ENCODE measurements at places on chromosomes 12 and 14.

DNA sequence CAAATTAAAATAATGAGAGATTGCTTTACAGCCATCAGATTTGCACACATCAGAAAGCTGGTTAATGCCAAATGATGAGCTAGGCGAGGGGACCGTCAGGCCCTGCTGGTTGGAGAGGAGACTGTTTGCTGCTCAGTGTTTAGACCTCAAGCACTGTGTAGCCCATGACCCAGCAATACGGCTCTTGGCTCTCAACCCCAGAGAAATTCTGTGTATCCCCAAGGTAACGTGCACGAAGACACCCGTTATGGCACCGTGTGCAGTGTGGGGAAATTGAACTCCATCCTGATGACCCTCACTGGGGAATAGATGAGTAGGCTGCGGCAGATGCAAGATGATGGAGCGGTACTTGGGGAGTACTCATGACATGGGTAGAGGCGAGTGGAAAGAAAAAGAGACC is 55.7 kb downstream of the EID3 start:
- no peak for DNase-seq

DNA sequence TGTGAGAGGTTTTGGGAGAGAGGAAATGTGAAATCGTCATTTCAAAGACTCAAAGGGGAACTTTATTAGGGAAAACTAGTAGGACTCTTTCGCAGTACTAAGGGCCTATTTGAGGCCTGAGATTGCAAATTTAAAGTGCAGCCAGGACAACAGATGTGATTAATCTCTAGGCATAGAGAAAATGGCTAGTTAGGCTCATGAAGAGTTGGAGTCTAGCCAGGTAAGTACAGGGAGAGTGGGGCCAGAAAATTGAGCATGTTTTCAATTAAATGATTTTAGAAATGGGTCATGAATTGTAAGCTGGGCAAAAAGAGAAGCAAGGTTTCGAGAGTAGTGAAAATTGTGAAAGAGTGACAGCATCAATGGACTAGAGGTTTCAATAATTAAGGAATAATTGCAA is 91.9 kb upstream of the LMNTD1 start:
- DNase-seq: no peak

DNA sequence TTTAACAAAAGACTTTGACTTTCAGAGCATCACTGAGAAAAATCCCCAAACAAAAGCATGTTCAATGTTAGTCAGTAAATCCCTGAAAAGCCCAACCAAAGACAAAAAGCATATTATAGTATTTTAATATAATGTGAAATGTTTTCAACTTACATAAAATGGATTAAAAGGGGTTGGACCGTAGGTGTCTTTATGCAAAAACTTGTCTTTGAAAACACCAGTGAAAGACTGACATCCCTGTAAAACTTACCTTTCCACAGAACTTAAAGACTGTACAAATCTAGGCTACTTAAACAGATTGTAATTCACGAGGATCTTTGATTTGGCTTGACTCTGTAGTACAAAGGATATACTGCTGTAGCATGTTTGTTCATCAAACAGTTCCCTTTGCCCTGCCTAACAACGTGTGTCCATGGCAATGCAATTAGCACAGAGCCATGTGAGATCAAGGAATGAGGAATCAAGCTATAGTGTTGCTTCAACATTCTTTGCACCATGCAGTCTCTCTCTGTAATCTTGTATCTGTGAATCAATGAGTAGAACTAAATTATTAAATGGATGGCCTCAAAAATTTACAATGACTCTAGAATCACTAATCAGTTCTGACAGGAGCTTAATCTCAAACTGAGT is 138.5 kb upstream of the SYT1 start:
- no peak for DNase-seq

DNA sequence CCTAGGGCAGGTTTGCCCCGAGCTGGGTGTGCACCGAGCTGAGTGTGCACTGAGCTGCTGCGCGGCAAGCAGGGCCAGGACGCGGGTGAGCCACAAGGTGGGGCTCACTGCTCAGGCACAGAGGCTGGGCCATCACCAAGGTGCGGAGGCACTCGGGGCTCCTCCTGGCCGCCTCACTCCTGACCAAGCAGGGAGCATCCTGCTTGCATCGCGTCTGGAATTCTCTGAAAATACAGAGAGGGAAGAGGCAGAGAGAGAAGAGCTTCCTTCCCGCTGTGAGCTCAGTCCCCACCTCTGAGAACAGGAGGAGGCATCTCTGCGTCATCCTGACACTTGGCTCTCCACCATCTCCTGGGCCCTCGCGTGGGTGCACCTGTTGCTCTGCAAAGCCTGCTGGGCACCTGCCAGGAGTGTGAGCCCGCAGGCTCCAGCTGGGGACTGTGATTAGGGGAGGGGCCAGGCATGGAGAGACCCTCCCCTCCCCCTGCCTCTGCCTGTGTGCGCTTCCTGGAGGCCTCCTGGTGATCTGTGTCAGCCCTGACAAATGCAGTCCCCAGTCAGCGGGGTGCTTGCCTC is 116.3 kb downstream of the GLT1D1 start:
- DNase-seq: no peak

- no peak for DNase-seq
Observed at GRCh38 chr12:94660436-94660835, 10.1 kb upstream of the TMCC3 start.

DNA sequence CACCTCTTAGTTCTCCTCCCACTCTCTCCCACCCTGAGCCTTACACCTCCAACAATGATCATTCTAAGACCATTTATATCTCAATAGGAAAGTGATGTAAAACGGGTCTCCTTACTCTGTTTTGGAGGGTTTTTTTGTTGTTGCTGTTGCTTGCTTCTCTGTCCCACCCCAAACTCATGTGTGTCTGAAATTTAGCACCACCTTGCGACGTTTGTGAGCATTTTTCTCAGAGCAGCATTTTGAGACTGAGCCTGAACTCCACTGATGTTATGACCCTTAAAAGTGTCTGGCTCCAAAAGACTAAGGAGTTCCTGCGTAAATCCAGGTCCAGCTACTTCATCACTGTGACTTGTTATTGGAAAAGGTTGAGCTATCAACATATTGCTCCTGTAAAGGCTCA is 155.0 kb downstream of the DAD1 start:
- no peak for DNase-seq

- no peak for DNase-seq
Observed at GRCh38 chr14:79567306-79567705, 644.0 kb downstream of the DIO2 start.

DNA sequence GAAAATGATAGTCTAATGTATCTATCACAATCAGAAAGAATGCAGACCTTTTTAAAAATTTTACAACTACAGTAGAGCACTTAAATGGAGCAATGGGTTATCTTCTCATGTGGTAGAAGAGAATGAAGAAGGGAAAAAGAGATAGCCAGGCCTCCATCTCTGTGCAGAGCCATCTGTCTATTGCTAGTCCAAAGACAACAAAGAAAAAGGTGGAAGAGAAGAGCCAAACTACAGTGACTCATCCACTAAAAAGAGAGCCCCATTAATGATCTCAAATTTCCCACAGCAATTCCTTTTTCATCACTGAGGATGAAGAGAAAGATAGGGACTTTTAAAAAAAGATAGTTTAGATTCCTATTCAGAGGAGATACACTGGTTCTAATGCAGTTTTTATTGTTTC is 232.9 kb downstream of the ATXN7L3B start:
- no peak for DNase-seq

- no peak for DNase-seq
Observed at GRCh38 chr12:103043531-103044486, 86.3 kb downstream of the ASCL1 start.

DNA sequence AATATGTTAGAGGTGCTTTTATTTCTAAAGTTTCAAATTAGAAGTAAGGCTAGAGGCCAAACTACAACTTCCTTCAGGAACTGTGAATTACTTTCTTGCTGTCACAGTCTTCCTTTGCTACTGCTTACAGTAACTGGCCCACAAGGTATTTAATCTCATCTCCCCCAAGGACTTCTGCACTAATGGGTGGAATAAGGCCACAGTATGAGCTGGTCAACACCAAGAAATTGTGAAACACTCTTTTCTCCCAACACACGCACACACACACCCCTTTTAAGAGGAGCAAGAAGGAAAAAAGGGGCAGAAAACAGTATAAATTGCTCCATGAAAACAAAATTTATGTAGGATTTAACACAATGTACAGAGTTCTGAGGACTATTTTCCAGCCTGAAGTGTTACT is 45.6 kb downstream of the SCAF11 start:
- DNase-seq: no peak

DNA sequence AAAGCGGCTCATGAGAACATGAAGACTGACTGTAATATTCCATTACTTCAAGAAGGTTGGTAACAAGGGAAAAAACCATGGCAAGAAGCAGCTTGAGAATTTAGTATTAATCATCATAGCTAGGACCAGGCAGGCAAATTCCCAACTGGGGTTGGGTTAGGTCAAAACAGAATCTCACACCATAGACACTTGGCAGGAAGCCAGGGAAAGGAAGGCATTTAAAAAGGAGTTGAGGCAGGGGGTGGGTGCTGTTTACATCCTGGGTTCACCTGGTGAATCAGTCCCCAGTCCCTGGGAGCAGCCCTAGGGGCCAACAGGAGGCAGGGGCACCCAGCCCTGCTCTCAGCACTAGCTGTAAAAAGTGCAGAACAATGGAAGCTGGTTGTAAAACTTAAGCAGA is 108.6 kb downstream of the EGLN3 start:
- no peak for DNase-seq

DNA sequence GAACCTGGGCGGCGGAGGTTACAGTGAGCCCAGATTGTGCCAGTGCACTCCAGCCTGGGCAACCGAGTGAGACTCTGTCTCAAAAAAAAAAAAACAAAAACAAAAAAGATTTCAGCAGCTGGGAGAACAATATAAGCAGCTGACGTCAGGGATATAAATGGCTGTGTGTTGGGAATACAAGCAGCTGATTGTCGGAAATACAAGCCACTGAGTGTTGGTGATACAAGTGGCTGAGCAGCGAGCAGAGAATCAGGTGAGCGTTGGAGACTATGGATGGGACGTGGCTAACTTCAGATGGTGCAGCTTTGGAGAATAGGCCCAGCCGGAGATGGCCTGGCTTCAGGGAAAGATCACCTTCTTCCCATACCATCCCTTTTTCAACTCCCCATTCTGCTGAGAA is 32.0 kb downstream of the PSEN1 start:
- no peak for DNase-seq

DNA sequence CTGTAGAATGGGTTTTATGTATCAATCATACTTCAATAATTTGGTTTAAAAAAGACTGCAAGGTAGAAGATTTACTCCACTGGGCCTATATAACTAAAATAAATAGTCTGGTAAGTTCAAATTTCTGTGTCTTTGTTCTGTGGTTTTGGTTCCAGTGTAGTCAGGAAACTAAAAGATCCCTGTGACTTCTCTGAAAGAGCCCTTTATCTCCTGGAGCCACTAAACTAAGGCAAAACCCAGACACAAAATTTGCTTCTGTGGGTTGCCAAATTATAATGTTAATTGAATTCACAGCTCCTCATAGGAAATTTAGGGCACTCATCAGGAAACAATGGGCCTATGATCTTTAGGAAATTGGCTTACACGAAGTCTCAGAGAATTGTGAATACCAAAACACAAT is 1038.4 kb downstream of the GALC start:
- DNase-seq: no peak

GRCh38 chr12:132550830-132551640 is 59.3 kb downstream of the LRCOL1 start:
- no peak for DNase-seq

DNA sequence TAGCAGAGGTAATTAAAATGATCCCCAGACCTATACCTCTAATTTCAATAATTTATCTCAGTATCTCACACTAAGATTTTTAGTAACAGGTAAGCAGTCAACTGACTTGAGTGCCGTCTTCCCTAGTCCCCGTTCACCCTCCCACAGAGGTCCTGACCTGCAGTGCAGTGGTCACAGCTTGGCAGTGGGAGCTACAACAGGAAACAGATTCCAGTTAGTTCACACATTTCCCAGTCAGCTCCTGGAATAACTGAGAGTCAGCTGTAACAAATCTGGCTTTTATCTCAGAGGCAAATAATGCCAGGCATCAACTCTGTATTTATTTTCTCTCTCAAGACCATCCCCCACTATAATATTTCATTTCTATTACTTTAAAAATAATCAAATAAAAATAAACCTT is 308.2 kb downstream of the ATP23 start:
- no peak for DNase-seq

DNA sequence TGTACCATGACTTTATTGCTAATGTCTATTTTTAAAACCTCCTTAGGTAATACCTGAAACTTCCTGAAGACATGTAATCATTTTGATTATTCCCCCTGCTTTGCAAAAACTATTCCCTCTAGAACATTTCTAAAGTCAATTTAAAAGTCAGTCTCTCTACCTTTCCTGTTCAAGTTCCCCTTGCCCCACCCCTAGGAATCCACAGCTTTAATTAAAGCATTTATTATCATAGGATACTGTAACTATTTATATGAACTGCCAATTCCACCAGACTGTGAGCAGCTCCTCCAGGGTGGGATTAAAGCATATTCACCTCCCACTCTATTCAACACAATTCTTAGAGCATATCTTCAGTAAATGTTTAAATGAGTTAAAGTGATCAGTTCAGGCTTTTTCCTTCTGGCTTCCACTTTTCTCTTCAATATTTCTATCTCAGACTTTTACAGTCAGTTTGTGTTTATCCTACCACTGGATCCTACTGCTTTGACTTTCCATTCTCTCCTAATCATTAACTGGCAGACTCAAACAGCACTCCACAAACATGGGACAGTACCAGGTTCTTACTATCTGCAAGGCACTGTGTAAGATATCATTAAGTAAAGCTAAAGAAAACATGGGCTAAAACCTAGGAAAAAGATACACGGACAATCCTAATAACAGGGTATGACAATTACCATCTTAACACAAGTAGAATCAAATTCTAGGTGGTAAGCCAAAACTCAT is 39.1 kb downstream of the PTPN21 start:
- no peak for DNase-seq

DNA sequence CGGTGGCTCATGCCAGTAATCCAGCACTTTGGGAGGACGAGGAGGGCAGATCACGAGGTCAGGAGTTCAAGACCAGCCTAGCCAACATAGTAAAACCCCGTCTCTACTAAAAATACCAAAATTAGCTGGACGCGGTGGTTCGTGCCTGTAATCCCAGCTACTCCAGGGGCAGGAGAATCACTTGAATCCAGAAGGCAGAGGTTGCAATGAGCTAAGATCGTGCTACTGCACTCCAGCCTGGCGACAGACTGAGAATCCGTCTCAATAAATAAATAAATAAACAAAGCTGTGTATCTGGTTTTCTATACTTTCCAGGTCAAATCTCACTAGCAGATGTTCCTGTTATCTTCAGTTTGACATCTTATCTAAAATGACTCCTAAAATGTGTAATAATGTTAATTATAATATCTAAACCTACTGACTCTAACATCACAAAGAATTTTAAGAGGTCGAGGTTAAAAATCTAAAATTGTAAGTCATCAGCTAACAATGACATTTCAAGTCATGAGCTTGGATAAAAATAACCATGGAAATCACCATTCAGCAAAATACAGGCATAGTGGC is 2.4 kb upstream of the SRP54 start:
- no peak for DNase-seq

All from activated naive CD8-positive, alpha-beta T cell treated with anti-CD3 and anti-CD28 coated beads, Interleukin-2, amount 50 U/mL, for 16 hours (primary cell).